Karpas-422 (cell line): ENCODE measurements at places on chromosomes 5 and 9. TPM values are rescaled to one million over a fixed set of nuclear protein-coding genes. Genes with fewer than 3 reads are reported as not detected.

Gene RASGEF1C
- total RNA-seq = not detected in 2 replicates

Gene TEX48
- not detected in 2 replicates for total RNA-seq

Gene ADGRD2
- not detected in 2 replicates for total RNA-seq

Gene STARD4
- 23.1 and 29.3 TPM in 2 replicates for total RNA-seq

Gene PCDHGA5
- 8.8 and 9.7 TPM in 2 replicates for total RNA-seq

Gene SV2C
- not detected in 2 replicates for total RNA-seq

Gene SNX2
- total RNA-seq = 30.6 and 76.2 TPM in 2 replicates

GRCh38 chr5:72457491-72457890 is 49.7 kb downstream of the ZNF366 start:
- H3K36me3 ChIP-seq = no peaks in the 10 kb centered on the region
- DNase-seq = no peak
- no peaks in the 10 kb centered on the region for H3K27me3 ChIP-seq
- H3K4me1 ChIP-seq = peaks cover under 1% of the 10 kb centered on the region
- H3K4me3 ChIP-seq = no peak overlapping the region

DNA sequence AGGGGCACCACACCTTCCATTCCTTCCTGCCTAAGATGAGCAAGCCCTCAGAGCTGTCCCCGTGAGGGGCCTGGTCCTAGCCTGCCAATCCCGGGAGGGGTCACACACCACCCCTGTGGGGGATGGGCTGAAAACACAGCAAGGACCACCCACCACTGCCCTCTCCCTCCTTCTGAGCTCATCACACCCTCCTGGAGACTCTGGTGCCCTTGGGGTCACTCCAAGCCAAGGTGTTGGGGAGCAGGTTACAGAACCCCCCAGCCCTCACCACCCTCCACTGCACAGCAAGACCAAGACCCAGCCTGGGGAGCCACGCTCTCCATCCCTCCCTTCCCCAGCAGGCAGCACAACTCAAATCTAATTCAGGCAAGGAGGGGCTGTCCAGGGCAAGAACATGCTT is 60.5 kb upstream of the PPP1R26 start:
- no peaks in the 10 kb centered on the region for H3K27me3 ChIP-seq
- H3K36me3 ChIP-seq = no peaks in the 10 kb centered on the region
- DNase-seq = no peak
- no peak overlapping the region for H3K4me3 ChIP-seq

DNA sequence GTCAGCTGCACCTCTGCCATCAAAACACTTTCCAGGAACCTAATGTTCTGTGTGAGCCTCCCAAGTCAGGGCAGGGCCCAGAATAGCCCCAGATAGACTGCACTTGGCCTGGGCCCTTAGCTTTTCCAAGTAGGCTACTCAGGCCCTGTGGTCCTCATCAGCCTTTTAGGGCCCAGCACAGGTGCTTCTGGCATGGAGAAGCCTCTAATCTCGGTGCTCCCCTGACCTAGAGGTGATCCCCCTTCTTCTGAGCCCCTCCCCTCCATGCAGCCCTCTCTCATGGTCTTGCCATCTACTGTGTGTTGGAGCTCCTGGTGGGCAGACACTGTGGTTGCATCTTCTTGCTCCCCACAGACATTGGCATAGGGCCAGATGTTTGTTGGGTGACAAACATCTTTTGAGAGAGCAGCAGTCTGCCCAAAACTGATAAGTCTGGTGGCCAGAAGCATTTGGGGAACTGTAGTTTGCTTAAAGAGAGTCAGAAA is 28.1 kb downstream of the FRMPD1 start:
- no peaks in the 10 kb centered on the region for H3K4me1 ChIP-seq
- DNase-seq = peak; percentile 49
- H3K27ac ChIP-seq = no peak overlapping the region

GRCh38 chr9:33445389-33446239 is 1.8 kb downstream of the AQP3 start:
- H3K36me3 ChIP-seq = no peaks in the 10 kb centered on the region
- H3K4me1 ChIP-seq = no peaks in the 10 kb centered on the region
- H3K4me3 ChIP-seq = no peak overlapping the region
- no peaks in the 10 kb centered on the region for H3K27me3 ChIP-seq

DNA sequence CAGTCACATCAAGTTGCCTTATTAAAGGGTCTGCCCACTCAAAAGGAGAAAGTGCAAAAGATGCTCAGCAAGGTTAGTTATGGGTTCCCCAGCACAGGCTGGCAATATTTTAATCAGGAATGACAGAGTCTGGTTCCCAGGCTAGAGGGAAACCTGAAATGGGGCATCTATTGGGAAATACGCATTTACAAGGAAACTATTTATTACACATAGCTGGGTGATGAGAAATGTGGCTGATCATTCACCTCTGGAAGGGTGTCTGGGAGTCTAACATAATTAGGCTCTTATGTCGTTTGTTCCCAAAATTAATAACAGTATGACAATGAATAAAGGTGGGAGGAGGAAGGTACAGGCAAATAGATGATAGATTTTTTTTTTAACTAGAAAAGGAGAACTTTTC is 314.7 kb downstream of the ENC1 start:
- no peaks in the 10 kb centered on the region for H3K4me1 ChIP-seq
- H3K27ac ChIP-seq = no peak overlapping the region
- peaks cover 5% of the 10 kb centered on the region; the same call in 1 of the 2 replicates for H3K27me3 ChIP-seq
- no peak for DNase-seq

DNA sequence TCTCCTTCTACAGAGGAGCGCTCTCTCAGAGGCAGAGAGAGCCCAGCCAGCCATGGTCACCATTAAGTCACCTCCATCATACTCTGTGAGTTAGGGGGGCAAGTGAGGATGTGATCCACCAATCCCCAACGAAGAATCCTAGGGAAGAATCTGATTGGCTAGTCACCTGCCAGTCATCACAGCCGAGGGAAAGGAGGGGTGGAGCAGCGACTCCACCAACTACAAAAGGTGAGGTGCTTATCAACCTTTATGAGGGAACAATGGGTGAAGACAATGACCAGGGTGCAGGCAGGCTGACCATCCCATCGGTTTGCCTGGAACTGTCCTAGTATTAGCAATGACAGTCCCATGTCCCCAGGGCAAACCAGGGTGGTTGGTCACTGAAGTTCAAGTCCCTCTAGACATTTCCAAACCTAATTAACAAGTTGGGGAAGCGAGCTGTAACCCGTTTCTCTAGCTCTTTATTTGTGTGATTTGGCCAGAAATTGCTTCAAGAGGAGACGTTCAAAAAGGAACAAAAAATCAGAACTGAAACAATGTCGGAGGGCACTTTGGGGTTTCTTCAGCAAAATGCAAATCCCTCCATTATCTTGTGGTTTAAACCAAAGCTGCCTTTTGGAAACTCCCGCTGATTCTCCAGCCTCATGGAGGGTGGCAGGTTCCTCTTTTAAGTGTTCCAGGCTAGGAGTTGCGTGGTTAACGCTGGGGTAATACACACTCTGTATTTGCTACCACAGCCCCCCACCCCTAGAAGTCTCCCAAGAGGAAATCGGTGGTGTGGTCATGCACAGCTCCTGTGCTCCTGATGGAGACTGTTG is 18.8 kb upstream of the FCN1 start:
- no peak overlapping the region; the same call in 1 of the 2 replicates for H3K27ac ChIP-seq
- no peaks in the 10 kb centered on the region for H3K36me3 ChIP-seq
- H3K4me1 ChIP-seq = peaks cover 33% of the 10 kb centered on the region
- no peaks in the 10 kb centered on the region for H3K27me3 ChIP-seq

DNA sequence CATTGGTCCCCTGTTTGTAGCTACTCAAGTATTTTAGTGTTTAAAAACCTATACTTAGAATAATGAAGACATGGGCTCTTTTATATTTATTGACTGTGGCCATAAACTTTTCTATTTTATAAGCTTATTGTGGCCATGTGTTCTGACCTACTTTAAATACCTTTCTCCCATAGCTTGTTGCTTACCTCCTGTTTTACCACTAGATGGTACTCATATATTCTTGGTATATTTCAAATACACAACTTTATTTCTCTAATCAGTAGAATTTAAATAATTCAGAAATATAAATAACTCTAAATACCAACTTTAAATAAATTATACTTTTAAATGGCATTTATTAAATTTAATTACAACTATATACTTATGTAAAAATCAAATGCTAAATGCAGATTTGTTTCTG is 498.0 kb downstream of the PRDM9 start:
- no peak for DNase-seq
- H3K4me3 ChIP-seq = no peak overlapping the region
- no peaks in the 10 kb centered on the region for H3K4me1 ChIP-seq
- no peaks in the 10 kb centered on the region for H3K36me3 ChIP-seq

GRCh38 chr5:137622850-137623249 is 113.0 kb downstream of the KLHL3 start:
- no peak overlapping the region for H3K27ac ChIP-seq
- no peaks in the 10 kb centered on the region for H3K36me3 ChIP-seq
- H3K4me1 ChIP-seq = no peaks in the 10 kb centered on the region
- no peak overlapping the region for H3K4me3 ChIP-seq

- H3K36me3 ChIP-seq = no peaks in the 10 kb centered on the region
- no peaks in the 10 kb centered on the region for H3K27me3 ChIP-seq
- DNase-seq = peak; percentile 81
Measured at GRCh38 chr9:32251539-32251938, 132.9 kb upstream of the ACO1 start.

DNA sequence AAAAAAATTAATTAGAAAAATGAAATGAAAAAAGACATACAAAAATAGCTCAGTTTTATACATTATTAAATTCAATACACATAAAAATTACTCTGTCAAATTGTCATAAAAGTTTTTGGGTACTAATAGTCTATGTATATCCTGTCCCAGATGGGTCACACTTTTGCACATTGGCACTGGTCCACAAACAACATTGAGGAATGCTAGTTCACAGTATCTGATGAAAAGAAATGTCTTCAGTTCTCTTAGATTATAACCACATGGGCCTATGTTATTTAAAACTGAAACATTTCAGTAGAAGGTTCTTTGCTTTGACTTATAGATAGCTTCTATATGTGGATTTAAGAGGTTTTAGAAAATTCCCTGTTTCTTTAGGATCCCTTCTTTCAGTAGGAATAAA is 39.8 kb downstream of the LNPEP start:
- peaks cover 14% of the 10 kb centered on the region; the same call in 1 of the 2 replicates for H3K36me3 ChIP-seq
- DNase-seq = no peak
- H3K4me1 ChIP-seq = peaks cover 57% of the 10 kb centered on the region
- no peaks in the 10 kb centered on the region for H3K27me3 ChIP-seq
- peak overlapping the region; percentile 16; the same call in 1 of the 2 replicates for H3K27ac ChIP-seq
- no peak overlapping the region for H3K4me3 ChIP-seq

- DNase-seq = no peak
- H3K4me1 ChIP-seq = peaks cover 10% of the 10 kb centered on the region
- H3K36me3 ChIP-seq = no peaks in the 10 kb centered on the region; the same call in 1 of the 2 replicates
- H3K27me3 ChIP-seq = no peaks in the 10 kb centered on the region
- no peak overlapping the region for H3K4me3 ChIP-seq
Measured at GRCh38 chr5:78355561-78355960, 4.9 kb upstream of the SCAMP1 start.

DNA sequence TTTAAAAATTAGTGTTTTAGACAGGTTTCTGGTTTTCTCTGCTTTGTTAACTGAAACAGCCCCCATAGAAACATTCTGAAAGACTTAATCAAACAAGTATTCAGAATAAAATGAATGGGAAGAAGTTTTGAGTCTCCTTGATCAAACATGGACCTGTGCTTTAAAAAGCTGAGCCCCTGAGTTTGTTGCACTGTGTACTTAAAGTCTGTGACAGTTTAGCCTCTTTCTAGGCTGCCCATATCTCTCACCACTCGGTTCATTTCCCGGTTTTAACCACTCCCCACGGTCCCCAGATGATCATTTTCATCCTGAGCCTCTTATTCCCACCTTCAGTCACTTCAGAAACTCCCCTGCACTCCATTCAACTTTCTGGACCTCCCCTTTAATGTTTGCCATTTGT is 215.9 kb upstream of the DMRT1 start:
- H3K4me3 ChIP-seq = no peak overlapping the region
- H3K36me3 ChIP-seq = 0 out of 2 replicates have a peak, but pooled peaks cover 3% of the 10 kb centered on the region
- DNase-seq = no peak
- H3K4me1 ChIP-seq = no peaks in the 10 kb centered on the region
- no peaks in the 10 kb centered on the region for H3K27me3 ChIP-seq

DNA sequence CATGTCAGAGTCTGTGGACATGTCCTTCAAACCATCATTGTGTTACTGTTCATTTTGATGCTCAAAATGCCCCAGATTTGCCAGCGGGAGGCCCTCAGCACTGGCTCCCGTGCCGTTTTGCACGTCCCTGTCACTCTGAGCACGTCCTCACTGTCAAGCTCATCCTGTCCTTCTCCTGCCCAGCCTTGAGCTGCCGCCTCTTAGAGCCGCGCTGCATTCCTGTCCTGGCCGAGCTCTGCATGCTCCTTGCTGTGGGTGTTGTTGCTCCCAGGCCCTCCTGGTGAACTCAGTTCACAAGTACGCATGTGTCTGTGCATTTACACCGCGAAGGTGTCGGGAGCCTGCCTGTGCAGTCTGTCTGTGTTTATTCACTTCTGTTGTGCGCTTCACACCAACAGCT is 62.2 kb downstream of the WNK2 start:
- no peak for DNase-seq
- no peaks in the 10 kb centered on the region for H3K27me3 ChIP-seq
- no peak overlapping the region for H3K27ac ChIP-seq
- H3K4me1 ChIP-seq = no peaks in the 10 kb centered on the region
- H3K4me3 ChIP-seq = no peak overlapping the region

- no peaks in the 10 kb centered on the region for H3K4me1 ChIP-seq
- no peaks in the 10 kb centered on the region for H3K27me3 ChIP-seq
- H3K4me3 ChIP-seq = no peak overlapping the region
- H3K27ac ChIP-seq = no peak overlapping the region
- no peaks in the 10 kb centered on the region for H3K36me3 ChIP-seq
- no peak for DNase-seq
Measured at GRCh38 chr5:54851449-54851848, 133.9 kb downstream of the ESM1 start.

- no peaks in the 10 kb centered on the region for H3K4me1 ChIP-seq
- H3K27me3 ChIP-seq = no peaks in the 10 kb centered on the region
- DNase-seq = no peak
- H3K36me3 ChIP-seq = peaks cover 81% of the 10 kb centered on the region
- no peak overlapping the region for H3K27ac ChIP-seq
Measured at GRCh38 chr9:92254381-92255337, 38.8 kb downstream of the IARS1 start.

DNA sequence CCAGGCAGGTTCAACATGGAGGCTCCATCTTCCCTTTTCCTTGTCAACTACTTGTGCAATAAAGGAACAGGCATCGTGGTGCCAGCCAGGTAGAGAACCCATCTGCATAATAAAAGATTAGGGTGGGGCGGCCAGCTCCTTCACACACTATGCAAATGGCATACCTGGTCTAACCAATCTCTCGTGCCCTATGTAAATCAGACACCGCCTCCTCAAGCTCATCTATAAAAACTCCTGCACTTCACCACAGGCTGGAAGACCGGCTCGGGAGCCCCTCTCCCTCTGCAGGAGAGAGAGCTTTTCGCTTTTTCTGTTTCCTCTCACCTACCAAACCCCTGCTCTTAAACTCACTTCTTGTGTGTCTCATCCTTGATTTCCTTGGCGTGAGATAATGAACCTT is 244.3 kb upstream of the PUM3 start:
- H3K36me3 ChIP-seq = no peaks in the 10 kb centered on the region
- no peak for DNase-seq
- H3K4me1 ChIP-seq = no peaks in the 10 kb centered on the region
- no peak overlapping the region for H3K4me3 ChIP-seq
- H3K27ac ChIP-seq = no peak overlapping the region

GRCh38 chr9:111897601-111898137 is 1.1 kb downstream of the UGCG start:
- peaks cover 27% of the 10 kb centered on the region for H3K4me1 ChIP-seq
- H3K4me3 ChIP-seq = peak overlapping the region; percentile 94
- no peaks in the 10 kb centered on the region for H3K36me3 ChIP-seq
- peak; percentile 65 for DNase-seq

GRCh38 chr5:31702712-31703111 is 63.8 kb downstream of the PDZD2 start:
- no peaks in the 10 kb centered on the region for H3K27me3 ChIP-seq
- H3K4me1 ChIP-seq = no peaks in the 10 kb centered on the region
- H3K27ac ChIP-seq = no peak overlapping the region
- H3K4me3 ChIP-seq = no peak overlapping the region
- no peaks in the 10 kb centered on the region for H3K36me3 ChIP-seq
- no peak for DNase-seq
